ENCODE measurements at places on chromosomes 7 and 10.

DNA sequence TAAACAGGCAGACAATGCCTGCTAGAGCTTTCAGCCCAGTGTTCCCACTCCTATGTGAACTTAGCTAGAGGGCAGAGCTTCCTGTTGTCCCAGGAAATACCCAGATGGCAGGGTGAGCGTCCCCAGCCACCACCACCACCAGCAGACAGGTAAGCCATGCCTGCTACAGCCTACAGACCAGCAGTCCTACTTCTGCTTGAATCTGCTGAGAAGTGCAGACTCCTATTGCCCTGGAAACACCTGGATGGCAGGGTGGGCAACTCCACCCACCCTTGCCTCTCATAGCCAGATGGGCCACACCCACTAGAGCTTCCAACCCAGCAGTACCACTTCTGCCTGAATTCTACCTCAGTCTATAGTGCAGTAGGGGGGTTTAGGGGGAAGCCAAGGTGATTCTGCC, 64.4 kb downstream of the FBXL13 start:
- DNase-seq, result no peak

DNA sequence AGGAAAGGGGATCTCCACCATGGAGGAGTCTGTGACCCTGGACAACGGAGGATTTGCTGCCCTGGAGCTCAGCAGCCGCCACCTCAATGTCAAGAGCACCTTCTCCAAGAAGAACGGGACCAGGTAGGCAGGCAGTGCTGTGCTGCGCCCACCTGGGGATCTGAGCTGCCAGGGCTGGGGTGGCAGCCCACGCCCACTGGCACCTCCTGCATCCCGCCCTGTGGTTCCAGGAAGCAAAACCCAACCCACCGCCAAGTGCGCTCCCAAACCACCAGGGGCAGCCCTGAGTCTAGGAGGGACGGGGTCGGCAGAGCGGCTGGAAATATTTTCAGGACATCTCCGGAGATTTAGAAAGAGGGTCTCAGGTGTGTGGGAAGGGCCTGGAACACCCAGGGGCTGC, 440.3 kb upstream of the FOXK1 start:
- DNase-seq, result no peak

- no peak for DNase-seq
Measured at GRCh38 chr10:93266858-93267257, 193.2 kb downstream of the CYP26A1 start.

DNA sequence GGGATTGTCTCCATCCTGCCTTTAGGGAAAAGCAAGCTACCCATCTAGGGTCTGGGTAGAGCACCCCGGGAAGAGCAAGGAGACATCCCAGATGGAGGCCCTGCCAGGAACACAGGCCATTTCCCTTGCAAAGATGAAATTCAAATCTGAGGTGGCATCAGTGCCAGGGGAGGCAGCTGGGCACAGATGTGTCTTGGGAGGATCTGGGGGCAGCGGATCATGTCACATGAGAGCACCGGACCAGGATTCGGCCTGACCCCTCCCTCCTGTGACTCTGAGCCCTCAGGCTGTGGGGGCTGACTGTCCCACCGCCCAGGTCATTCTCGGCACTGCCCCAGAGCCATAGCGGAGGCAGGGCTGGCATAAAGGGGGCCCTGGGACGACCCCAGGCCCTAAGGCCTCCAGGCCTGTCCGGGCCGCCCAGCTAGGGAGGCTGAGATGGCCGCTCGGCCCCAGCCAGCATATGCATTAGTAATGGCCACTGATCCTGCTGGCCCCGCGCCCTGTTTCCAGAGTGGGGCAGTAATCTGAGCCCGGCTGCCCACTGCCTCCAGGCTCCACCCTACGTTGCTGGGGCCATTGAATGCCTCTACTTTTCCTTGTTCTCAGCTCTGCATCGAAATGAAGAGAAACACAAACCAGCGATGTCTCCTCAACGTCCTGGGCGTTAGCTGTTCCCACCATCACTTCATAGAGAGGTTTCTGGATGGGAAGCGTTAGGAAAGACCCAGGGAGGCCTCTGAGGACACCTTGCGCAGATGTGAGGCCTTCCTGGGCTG, 148.5 kb downstream of the UBE2H start:
- no peak for DNase-seq

GRCh38 chr10:122236690-122237306, 34.3 kb upstream of the BTBD16 start:
- no peak for DNase-seq

GRCh38 chr7:37385787-37386186, 62.9 kb downstream of the ELMO1 start:
- no peak for DNase-seq

DNA sequence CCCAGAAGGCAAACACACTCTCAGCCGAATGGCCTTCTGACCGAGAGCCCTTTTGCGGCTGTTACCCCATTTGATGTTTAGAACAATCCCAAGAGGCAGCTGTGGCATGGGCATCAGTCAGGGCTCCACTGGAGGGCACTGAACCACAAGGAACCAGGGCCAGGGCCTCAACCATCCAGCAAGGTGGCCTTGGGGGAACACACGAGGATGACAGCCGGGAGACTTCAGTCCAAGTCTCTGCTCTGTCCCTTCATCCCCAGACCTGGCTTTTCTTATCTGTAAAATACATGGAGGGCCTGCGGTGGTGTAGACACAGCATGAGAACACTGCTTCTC, 63.6 kb upstream of the INSIG1 start:
- DNase-seq, result no peak

DNA sequence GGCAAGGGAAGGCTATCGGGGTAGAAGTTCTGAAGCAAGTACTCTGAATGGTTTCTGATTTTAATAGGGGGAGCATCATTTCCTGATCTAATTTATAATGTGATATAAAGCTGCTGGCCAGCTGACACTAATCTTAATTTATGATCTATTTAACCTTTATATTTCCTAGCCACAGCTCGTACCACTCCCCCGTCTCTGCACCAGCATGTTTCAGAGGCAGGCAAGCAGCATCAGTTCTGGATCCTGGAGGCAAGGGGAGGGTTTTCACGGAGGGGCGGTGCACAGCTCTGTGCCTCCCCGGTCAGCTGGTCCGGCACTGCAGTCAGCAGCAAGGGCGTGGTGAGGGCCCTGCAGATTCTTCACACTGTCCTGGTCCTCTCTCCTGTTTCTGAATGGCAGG, 30.0 kb downstream of the MGMT start:
- no peak for DNase-seq

- DNase-seq, result no peak
Measured at GRCh38 chr10:5622186-5622960, 44.0 kb downstream of the ASB13 start.
